Astrocyte of the spinal cord (primary cell): ENCODE measurements at places on chromosomes 3 and 15.

DNA sequence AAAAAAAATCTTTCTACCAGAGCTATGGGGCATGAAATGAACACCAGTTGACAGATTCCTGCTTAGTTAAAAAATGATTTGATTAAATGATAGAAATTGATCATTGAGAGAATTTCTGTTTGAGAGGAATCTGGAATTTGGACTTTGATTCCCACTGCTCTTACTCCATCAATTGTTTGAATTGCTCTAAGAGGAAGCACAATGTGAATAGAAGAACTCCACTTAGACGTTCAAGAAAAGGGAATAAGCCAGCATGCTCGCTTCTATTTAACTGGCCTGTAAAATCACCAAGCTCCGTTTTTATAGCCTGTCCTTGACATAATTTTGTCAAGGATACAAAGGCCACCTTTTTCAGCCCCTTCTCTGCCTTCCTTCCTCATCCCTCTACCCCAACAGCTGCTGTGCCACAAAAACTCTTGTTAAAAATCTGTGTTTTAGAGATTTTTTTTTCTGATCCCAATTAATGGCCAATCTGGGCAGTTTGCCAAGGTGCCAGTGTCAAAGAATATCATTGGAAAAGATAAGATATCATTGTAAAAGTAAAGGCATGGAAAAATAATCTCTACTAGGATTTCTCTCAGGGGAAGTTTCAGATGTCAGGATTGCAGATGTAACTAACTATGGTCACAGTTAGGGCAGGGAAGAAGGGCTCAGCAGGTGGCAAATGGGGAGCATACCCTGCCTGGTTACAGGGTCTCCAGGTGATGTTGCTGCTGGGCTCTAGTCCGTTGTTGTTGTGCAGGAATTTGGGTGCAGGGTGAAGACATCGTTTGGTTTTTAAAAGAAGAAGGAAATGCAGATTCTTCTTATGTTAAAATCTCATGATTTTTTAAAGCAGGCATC is 301.8 kb upstream of the PDZRN3 start:
- DNase-seq = no peak

GRCh38 chr15:50145451-50145872 is 26.4 kb upstream of the ATP8B4 start:
- peak; percentile 86 for DNase-seq

DNA sequence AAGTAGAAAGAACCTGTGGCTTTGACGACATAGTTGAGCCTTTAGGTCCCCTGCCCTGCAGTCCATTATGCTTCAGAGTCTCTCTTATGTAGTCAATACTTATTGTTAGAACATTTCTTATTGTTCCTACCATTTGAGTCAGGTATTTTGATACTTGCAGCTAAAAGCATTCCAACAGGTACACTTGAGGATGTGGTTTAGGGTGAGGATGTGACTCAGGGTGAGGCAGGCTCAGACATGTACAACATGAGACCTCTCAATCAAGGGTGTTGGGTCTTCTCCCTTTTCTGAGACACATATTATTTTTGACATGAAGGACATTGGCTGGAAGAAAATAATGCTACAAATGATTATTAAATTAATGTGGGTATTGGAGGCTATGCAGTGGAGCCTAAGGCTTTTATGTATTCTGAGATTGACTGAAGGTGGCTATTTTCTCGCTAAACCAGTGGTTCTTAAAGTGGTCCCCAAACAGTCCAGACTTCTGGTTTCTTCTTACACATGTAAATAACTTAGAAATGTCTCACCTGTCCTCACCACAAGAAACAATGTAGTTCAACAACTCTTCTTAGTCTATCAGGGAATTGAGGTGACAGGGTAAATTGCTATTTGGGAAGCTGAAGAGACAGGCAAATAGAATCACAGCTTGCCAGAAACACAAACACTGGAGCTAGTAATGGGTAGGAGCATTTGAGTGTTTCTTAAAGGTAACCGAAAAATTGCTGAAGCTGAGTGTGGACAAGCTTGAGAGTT is 135.5 kb upstream of the ZPLD1 start:
- no peak for DNase-seq

DNA sequence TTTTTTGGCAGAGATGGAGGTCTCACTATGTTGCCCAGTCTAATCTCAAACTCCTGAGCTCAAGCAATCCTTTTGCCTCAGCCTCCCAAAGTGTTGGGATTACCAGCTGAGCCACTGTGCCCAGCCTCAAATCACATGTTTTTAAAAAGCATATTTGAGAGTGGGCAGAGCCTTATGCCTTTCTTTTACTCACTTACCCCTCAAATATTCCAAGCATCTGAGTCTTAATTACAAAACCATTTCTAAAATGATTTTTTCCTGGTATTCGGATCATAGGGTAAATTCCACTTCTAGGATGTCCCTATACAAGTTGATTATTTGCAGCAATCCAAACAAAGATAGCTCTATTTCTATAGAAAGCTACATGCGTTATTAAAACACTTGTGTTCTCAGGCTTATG is 106.1 kb downstream of the RFTN1 start:
- DNase-seq = no peak

GRCh38 chr3:11076711-11077110 is 77.6 kb upstream of the HRH1 start:
- no peak for DNase-seq

GRCh38 chr3:197793247-197793646 is 2.2 kb downstream of the LRCH3 start:
- DNase-seq = peak; percentile 34

DNA sequence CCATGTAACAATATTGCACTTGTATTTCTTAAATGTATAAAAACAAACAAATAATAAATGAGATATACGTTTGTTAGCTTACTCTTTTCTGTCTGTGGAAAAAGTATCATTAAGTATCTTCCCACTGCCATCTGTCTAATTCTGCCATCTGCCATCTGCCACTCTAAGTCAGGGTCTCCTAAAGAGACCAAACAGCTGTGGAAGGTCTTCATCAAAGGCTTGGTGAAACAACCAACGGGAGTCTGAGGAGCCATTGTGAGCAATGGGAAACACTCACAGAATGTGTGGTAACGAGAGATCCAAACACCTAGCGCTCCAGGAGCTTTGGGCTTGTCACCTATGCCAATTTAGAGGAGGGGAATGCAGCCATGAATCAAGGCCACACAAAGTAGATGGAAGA is 28.7 kb upstream of the PFN2 start:
- no peak for DNase-seq

DNA sequence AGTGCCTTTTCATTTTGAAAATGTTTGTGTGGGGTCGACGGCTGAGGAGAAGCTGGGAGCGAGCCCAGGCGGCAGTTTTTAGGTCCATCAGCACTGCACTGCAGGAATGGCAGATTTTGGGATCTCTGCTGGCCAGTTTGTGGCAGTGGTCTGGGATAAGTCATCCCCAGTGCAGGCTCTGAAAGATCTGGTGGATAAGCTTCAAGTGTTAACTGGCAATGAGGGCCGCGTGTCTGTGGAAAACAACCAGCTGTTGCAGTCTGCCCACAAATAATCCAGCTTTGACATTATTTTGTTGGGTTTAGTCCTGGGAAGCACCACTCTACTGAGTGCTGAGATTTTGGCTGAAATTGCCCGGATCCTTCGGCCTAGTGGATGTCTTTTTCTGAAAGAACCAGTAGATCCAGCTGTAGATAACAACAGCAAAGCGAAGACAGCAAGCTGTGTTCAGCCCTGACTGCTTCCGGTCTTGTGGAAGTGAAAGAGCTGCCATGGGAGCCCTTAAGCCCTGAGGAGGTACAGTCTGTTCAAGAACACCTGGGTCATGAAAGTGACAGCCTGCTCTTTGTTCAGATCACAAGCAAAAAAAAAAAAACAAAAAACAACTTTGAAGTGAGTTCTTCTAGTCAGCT is 13.1 kb upstream of the ANP32A start:
- no peak for DNase-seq

- DNase-seq = no peak
Measured at GRCh38 chr3:188433521-188434150, 279.7 kb downstream of the LPP start.

- no peak for DNase-seq
Measured at GRCh38 chr3:157832588-157832987, 273.6 kb downstream of the SHOX2 start.

- DNase-seq = peak; percentile 28
Measured at GRCh38 chr3:88137836-88138235, 11.9 kb upstream of the C3orf38 start.

DNA sequence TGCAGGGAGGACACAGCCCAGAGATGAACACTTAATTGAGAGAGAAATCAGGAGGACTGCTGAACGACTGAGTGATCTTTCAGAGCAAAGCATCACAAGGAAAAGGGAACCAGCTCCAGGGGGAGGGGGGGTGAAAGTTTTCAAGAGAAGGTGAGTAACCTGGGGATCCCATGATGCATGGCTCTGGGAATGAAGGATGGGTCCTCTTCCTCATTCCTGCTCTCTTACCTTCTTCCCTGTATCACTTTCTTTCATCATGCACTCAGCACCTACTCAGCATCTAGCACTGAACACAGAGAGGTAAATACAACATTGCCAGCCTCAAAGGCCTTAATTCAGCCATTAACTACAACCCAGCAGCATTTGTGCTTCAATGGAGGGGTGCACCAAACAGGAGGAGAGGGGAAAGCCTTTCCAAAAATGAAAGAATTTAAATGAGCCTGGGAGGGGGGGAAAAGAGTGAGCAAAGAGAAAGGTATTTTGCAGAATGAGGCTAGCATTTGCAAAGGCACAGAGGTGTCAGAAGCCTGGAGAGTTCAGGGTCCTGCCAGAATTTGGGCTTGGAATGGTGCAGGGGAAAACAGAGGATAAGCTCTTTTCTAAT is 427.4 kb downstream of the FOXP1 start:
- no peak for DNase-seq

DNA sequence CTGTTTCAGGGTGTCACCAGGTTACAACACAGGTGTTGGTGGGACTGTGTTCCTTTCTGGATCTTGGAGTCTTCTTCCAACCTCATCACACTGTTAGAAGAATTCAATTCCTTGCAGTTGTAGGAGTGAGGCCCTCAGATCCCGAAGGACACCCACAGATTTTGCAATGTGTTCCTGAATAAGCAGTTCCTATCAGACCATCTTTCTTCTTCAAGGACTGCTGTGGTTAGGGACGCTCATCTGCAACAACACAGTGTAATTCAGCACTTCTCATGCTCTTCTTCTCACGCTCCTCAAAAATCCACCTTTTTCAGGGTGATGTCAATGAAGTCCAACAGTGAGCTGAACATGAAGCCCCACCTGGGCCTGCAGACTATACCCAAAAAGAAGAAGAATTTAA is 18.8 kb downstream of the TM2D3 start:
- no peak for DNase-seq

DNA sequence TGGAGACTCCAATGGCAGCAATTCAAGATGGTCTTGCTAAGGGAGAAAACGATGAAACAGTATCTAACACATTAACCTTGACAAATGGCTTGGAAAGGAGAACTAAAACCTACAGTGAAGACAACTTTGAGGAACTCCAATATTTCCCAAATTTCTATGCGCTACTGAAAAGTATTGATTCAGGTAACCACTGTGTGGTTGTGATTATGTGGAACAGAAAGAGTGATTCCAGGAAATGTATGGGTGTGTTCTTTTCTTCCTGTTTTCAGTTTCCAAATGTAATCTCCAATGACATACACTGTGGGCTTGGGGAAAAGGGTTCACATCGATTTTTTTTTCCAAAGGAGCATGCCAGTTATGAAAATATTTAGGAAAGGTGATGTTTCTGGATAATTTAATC is 10.9 kb downstream of the SCG3 start:
- no peak for DNase-seq

- peak; percentile 97 for DNase-seq
Measured at GRCh38 chr3:150146991-150147761, 176.5 kb upstream of the PFN2 start.

DNA sequence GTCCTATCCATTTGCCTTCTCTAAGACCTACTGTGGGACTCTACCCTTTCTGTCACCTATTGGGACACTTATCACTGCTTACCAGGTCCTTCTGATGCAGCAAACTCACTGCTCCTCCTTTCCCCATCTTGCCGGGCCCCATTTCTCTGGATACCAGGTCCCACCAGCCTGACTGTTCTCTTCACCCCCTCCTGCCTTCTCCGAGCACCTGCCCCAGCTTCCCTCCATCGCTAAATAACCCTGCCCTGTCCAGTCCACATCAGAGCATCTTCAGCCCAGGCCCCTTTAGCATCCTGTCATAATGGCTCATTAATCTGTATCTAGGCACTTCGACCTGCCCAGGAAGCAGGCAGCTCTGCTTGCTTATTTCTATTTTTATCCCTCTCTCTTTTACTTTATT is 74.7 kb downstream of the CRYGS start:
- no peak for DNase-seq

- no peak for DNase-seq
Measured at GRCh38 chr15:65940618-65940909, 71.3 kb downstream of the RAB11A start.

DNA sequence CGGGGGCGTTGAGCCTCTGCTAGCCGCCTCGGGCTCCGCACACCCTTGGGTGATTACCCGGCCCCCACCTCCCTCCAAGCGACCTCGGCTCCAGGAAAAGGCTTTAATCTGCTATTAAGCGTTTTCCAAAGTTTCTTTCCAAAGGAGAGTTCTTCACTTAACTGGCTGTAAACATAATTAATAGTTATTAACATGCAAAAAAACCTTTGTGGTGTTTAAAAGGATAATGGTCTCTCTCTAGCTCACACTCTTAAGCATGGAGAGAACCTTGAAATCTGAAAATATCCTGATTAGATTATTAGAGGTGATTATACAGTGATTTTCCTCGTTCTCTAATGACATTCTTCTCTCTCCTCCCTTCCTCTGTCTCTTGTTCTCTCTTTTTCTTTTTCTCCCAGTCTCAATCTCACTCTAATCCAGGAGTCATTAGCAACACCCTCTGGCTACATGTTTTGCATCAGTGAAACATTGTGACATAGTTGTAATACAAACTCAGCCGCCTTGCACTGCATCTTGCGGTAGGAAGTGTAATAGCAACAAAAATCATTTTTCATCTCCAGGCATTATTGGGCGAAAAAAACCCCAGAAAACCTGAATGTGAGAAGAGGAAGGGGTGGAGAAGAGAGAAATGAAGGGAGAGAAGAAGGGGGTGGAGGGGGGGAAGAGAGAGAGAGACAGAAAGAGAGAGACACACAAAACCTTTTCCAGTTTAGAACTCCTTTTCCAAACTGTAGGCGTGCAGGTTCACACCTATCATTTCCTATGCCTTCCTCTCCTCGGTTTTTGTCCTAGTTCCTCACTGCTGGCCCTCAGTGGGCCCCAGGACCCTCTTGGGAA is 24.4 kb downstream of the NR2F2 start:
- peak; percentile 79 for DNase-seq

DNA sequence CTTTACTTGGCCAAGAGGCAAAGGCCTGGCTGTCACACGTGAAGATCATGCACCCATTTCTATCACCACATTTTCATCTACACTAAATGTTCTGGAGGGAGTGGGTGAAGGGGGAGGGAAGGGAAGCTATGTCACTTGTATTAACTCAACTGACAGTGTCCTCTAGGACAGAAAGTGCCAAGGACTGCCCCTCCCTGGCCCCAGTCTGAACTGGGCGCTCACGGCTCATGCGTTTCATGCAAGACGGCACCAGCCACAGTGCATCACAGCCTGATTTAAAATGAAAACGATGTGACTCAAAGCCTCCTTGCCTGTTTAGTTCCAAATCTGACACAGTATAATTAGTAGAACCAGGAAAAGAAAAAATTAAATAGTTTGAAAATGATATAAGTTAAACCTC is 20.8 kb upstream of the RAD18 start:
- no peak for DNase-seq
